ENCODE measurements at places on chromosomes 13 and 19. TPM values are rescaled to one million over a fixed set of nuclear protein-coding genes. Genes with fewer than 3 reads are reported as not detected.

- no peak for DNase-seq
These were observed 310.2 kb upstream of the PCDH20 start for GRCh38 chr13:61725806-61726205.

- no peak for DNase-seq
These were observed 4.4 kb downstream of the PPP1R37 start for GRCh38 chr19:45097450-45097775.

GRCh38 chr19:31553112-31553845 lies 204.0 kb upstream of the TSHZ3 start:
- DNase-seq = no peak

- no peak for DNase-seq
These were observed 518.3 kb downstream of the GPC6 start for GRCh38 chr13:93744886-93745285.

DNA sequence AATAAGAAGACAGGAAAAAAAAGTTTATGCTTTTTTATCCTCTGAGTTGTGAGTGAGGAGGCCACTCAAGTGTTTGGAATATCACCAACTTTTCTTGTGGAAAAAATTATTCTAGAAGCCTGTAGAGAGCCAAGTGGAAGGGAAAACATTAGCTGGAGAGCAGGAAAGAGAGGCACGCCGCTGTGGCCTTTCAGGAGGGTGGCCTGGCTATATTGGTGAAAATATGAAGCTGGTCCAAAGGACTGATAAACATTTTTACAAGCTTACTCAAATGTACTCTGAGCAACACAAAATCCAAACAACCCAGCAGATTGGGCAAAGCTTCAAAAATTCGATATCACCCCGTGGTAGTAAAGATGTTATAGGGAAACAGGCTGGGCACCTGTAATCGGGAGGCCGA lies 2.3 kb upstream of the EIF3G start:
- DNase-seq = no peak

DNA sequence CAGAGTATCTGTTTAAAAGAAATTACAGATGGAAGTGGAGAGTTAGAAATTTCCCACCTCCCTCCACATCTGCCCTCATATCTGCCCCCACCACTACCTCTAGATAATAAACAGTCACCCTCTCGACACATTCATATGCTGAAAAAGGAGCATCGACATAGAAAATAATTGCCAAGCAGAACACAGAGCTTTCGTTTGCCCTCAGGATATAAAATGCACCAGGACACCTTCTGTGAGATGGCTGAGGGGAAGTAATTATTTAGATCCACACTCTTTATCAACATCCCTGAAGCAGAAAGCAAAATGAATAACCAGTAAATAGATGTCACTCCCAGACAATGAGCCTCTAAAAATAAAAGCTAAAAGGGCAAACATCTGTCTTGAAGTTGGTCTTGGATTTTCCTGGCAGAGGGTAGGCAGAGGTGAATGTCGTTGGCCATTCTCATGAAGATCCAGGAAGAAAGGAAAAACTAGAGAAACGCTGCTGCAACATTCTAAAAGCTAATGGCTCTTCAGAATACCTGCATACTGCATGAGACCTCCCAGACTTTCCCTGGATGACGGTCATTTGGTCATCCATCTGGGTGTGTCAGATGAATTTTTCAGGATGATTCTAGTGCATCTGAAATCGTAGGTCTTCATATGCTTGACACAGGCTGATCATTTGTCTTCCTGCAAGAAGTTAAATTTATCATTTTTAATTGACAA lies 527.5 kb downstream of the RFC3 start:
- no peak for DNase-seq

DNA sequence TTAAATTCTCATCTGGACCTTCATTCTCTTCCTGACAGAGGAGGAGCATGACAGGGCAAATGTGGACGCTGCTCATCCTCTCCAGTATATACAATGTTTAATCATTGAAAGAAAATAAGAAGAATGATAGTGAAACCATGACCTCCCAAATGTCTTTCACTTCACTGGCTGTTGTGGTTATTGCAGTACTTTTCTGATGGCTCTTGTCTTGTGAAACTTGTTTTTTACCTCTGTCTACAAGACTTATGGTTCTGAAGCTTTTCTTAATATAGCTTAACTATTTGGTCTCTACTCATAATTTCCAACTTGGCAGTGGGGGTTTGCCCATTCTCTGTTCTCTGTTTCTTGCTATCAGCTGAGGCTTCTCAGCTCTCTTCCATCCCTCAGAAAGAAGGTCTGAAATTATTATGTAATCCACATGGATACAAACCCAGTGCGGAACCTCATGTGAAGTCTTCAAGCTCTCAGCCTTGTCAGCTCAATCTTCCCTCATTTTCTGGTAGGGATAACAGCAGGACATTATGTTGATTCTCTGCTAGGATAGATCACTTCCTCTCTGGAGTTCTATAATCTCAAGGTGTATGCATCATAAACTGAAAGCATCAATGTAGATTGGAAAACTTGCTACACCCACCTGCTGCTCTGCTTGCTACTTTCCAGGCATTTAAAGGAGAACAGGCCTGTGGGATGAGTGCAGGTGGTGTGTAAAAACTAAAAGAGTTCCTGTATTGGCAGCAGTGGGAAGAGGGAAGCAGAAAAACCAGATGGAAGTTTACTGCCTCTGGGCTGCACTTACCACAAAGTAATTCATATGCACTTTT lies 250.3 kb upstream of the HTR2A start:
- no peak for DNase-seq

DNA sequence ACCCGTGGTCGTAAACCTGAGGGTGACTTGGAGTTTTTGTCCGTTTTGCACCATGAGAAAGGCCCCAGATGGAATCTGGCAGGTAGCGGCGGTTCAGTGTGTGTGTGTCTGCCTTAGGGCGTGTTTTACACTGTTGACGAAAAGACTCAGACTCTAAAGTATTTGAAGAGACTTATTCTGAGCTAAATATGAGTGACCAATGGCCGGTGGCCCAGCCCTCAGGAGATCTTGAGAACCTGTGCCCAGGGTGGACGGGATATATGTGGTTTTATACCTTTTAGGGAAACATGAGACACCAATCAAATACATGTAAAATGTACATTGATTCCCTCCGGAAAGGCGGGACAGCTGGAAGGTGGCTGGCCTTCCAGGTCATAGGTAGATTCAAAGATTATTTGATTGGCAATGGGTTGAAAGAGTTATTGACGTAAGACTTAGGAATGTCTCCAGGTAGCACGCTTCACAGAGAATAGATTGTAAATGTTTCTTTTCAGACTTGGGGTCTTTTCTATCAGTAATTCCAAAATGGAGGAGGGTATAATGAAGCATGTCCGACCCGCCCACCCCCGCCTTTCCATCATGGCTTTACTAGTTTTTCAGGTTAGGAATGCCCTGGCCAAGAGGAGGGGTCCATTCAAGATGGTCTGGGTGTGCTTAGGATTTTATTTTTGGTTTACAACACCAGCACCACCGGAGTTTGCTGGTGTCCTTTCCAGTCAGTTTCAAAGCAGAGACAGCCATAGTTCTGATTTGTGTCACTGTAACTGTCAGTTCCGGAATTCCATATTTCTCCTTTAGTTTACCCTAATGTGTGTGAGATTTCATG lies 1.0 kb upstream of the ZNF529 start:
- DNase-seq = peak; percentile 22

Gene ZNF154
- total RNA-seq = 4.4 TPM
